ENCODE measurements at places on chromosomes 13 and 19. TPM values are rescaled to one million over a fixed set of nuclear protein-coding genes. Genes with fewer than 3 reads are reported as not detected.

VSTM1 gene
- total RNA-seq: not detected

OR7E24 gene
- total RNA-seq: not detected

DNA sequence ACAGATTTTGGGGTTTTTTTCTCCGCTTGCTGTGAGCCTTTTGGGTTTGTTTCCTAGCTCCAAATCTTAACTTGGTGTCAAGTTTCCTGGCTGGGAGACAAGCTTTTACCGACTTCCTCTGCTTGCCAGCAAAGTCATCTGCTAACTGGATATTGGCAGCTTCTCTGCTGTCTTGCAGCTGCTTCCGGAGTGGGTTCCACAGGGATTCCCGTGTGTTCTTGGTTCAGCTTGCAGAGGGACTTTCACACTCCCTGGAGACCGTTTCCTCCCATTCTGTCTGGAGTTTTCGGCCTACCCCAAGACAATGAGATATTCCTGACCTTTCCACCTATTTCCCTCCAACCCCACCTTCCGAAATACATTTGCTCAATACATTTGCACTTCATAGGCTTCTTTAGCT is 2.2 kb upstream of the COLGALT1 start:
- DNase-seq: no peak

GRCh38 chr19:18157465-18158063 is 4.6 kb downstream of the PIK3R2 start:
- DNase-seq: no peak

DNA sequence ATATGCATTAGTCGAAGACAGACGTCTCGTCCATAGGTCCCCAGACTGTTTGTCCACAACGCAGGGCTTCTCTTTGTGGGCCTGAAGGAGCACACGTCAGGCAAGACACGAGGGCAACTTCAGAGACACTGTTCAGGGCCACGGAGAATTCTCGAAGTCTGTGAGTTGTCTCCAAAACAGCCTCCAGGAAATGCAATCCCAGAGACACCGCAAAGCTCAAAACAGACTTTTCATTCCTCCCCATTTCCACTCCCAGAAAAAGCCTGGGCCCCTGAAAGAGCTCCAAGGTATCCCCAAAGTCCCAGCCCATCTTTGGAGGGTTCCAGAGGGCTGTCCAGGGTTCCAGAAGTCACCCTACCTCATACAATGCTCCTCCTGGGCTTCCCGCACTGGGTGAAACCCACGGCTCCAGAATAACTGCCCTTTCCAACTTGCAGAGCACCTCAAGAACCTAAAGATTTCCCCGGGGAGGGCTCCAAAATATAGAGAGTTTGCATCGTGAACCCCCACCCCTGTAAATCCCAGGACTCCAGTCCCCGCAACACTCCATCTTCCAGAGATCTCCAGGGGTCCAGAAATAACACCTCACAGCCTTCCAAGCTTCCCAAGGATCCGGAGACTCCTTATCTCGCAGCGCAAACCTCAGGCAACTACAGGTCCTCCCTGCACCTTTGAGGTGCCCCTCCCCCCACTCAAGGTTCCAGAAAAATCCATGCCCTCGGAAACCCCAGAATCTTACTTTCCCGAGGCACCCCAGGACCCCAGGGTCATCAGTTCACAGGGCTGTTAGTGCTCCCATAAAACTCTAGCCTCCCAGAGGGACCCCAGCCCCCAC is 687 bp upstream of the FTL start:
- DNase-seq: no peak

DNA sequence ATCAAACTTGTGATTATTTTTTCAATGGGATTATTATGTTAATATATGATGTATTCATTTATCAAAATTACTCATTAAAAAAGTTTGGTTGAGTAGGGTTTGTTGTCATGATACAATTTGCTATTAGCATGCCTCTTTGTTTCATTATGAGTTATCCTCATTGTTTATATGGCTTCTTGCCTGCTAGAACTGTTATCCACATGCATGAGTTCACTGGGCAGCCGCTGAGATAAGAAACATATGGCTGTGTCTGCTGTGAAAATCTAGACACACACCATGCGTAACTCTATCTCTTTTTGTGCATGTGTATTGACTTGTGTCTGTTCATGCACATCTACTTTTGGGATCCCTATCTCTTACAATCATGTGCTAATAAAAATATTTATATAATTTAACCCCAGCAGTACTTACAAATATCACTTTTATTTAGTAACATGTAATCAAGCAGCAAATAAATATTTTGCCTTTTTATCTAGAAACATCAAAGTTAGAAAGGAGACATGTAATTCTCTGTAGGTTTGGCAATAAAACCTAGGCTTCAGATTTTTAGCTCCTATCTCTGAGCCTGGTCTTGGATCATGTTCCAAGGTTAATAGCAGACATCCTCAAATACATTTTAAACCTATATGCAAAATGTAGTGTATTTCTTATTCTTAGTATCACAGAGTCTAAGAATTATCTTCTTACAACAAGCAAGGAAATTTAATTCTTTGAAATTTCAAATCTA is 11.2 kb upstream of the KLF12 start:
- DNase-seq: no peak

SIGLEC8 gene
- total RNA-seq: not detected

DNA sequence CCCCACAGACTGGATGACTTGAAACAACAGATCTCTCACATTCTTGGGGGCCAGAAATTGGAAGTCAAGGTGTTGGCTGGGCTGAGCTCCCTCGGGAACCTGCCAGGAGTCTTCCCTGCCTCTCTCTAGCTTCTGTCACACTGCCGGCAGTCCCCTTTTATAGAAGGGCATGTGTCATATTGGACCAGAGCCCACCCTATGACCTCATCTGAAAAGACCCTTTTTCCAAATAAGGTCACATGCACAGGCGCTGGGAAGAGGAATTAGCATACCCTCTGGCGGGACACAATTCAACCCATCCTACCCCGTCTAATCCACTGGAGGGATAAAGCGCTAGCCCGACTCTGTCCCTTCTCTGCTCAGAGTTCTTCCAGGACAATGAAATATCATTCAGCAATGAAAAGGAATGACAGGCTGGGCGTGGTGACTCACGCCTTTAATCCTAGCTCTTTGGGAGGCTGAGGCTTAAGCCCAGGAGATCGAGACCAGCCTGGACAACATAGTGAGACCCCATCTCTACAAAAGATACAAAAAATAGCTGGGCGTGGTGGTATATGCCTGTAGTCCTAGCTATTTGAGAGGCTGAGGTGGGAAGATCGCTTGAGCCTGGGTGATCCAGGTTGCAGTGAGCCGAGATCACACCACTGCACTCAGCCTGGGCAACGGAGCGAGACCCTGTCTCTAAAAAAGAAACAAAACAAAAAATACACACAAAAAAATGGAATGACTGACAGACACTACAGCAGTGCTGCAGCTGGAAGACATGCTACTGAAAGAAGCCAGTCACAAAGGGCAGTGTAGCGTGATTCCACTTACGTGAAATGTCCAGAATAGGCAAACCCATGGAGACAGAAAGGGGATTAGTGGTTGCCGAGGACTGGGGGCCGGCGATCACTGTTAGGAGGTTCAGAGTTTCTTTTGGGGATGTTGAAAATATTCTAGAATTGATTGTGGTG is 28.5 kb downstream of the MEIS3 start:
- no peak for DNase-seq

DNA sequence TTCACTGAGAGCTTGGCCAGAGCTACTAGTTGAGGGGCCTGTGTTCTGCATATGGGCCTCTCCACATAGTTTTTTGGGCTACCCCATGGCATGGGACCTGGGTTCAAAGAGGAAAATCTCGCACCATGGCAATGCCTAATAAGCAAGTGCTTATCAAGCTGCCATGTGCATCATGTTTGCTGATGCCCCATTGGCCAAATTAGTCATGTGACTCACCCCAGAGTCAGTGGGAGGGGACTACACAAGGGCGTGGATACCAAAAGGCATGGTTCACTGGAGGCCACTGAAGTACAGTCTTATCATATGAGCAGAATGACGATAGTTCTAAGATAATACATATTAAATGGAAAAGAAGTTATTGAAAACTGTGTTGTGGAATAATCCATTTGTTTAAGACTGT is 214.8 kb downstream of the LMO7 start:
- DNase-seq: no peak

DNA sequence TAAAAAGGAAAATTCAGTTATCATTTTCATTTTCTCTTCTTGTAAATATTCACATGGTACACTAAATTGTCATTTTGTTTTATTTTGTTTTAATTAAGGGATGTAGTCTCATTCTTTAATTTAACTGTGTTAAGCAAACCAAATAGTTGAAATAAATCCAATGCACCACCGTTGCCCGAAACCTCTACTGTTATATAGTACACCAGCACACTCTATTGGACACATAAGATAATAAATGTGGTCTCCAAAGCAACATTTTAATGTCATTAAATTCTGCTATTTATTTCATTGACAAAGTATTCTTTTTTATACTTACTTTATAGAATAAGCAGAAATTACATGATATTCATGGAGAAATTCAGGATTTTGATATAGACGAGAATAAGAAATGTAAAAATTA is 156.4 kb upstream of the FREM2 start:
- DNase-seq: no peak

GRCh38 chr13:99724633-99725517 is 223.6 kb downstream of the TM9SF2 start:
- no peak for DNase-seq

DNA sequence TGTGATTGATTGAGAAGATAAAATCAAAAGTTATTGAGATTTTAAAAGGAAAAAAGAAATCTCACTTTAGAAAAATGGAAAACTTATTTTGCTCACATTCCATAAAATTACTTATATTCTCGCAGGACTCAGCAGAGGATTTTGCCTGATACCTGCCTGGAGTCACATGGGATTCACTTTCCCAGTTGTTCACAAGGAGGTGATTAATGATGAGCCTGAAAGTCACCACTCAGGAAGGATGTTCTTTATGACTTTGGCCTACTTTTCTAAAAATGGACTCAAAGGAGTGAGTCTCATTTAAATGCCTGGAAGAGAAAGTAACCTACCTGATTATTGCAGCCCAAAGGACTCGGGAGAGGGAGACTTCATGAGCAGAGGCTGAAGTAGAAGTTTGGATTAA is 34.5 kb upstream of the FAM216B start:
- DNase-seq: no peak

AZU1 gene
- total RNA-seq: not detected

- DNase-seq: no peak
These were observed 17.5 kb downstream of the ATP8B3 start for GRCh38 chr19:1794424-1795172.

NCCRP1 gene
- not detected for total RNA-seq

UBE2L5 gene
- 0.25 TPM for total RNA-seq

TNFRSF19 gene
- not detected for total RNA-seq

ICAM5 gene
- total RNA-seq: 2.0 TPM

C19orf81 gene
- 4.2 TPM for total RNA-seq

DNA sequence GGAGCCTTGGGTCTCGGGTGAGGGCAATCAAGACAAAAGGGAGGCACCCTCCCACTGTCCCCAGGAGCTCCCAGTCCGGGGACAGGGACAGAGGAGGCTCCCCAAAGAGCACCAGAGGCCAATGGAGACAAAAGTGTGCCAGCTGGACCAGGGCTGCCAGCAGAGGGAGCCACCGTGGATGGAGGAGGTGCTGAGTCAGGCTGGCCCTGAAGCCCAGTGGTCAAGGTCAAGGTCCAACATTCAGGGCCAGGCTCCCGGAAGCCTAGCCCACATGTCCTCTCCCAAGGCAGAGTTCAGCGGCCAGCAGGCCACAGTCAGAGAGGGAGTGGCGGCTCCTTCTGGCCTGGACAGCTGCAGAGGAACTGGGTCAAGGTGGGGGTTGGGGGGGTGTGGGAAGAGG is 8.4 kb downstream of the COL5A3 start:
- DNase-seq: peak; percentile 19

DNA sequence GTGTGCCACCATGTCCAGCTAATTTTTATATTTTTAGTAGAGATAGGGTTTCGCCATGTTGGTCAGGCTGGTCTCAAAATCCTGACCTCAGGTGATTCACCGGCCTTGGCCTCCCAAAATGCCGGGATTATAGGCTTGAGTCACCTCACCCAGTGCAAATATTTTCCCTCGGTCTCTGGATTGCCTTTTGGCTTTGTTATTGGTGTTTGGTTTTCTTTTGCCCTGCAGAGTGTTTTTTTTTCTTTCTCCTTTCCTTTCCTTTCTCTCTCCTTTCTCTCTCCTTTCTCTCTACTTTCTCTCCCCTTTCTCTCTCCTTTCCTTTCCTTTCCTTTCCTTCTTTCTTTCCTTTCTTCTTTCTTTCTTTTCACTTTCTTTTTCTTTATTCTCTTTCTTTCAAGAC is 33.2 kb downstream of the KDM4B start:
- DNase-seq: no peak

DNA sequence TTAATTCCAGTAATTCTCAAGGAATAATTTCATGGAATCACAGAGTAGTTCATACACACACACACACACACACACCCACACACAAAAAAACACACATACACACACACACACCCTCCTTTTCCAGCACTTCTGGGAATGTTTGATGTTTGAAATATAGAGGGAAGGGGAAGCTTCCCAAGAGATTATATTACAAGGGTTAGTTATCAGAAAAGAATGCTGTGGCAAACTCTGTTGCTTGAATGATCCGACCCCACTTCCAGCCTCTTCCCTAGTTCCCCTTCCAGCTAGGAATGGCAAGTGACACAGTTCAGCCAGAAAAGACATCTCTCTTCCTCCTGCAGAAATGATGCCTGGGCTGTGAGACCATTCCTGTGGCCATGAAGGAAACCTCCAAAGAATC is 49.9 kb downstream of the KCTD12 start:
- no peak for DNase-seq

- no peak for DNase-seq
These were observed 7.9 kb downstream of the HAS1 start for GRCh38 chr19:51715850-51716249.

- no peak for DNase-seq
These were observed 11.8 kb downstream of the ARHGEF18 start for GRCh38 chr19:7360393-7360984.

DNA sequence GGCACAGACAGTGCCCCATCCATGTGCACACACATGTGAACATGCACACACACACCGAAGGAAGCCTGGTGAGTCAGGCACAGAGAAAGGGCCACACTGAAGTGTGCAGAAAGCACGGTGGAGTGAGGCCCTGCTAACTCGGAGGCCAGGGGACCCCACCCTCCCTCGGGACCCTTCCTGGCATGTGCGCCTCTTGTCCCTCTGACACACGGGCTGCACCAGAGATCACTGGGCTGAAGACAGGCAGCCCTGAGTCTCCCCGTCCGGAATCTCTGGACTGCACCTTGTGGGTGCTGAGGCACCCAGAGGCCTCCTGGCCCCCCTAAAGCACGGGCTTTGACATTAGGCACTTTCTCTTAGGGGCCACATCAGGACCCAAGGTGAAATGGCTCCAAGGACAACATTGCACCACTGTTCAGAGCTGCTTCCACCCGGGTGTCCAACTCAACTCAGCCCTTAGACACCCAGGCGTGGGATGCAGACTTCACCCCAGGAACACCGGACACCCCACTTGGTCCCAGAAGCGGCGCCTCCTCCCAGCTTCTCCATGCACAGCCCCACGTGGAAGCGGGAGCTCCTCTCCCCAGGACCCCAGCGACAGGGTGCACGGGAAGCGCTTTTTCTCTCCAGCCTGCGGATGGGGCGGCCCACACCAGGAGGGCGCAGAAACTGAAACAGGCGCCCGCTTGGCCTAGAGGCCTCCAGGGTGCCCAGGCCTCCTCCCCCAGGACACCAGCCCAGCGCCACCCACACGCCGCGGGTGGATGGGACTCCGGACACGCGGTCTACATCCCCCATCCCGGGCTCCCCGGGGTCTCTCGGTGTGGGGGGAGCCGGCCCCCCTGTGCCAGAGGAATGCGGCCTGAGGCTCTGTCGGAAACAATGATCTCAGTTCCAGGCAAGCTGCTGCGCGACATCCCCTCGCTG is 90.2 kb downstream of the SPACA7 start:
- no peak for DNase-seq

GRCh38 chr13:41232578-41233480 is 30.5 kb downstream of the MTRF1 start:
- no peak for DNase-seq

Data from activated naive CD4-positive, alpha-beta T cell treated with anti-CD3 and anti-CD28 coated beads, Interleukin-2, amount 50 U/mL, for 72 hours (primary cell).